Activated CD8-positive, alpha-beta memory T cell treated with anti-CD3 and anti-CD28 coated beads, Interleukin-2, amount 10 ng/mL, durations not matched to agents 7 days and 5 days (primary cell): ENCODE measurements at places on chromosomes 1 and 21. TPM values are rescaled to one million over a fixed set of nuclear protein-coding genes. Genes with fewer than 3 reads are reported as not detected.

The SH2D2A gene
- 157 TPM for total RNA-seq

The LCE1A gene
- not detected for total RNA-seq

The TEKT2 gene
- total RNA-seq = not detected

The SRSF11 gene
- 190 TPM for total RNA-seq

The S100A14 gene
- total RNA-seq = not detected

DNA sequence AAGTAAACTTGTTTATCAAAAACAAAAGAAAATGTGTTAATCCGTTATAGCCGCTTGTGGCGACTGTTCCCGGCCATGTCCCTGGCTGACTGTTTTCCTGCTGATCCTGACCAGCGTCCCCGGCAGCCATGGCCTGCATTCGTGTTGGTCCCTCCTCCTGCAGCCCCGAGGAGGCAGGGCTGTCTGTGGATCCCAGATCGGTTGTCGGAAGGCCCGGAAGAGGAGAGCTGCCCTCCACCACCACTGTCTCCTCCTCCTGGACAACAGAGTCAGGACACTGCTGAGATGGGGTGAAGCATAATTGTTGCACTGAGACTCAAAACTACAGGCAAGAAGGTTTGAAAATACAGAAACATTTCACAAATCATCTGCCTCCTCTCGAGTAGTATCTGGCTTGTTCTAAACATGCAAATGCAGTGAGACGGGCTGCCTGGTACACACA is 3.6 kb upstream of the MXRA8 start:
- no peak for DNase-seq

DNA sequence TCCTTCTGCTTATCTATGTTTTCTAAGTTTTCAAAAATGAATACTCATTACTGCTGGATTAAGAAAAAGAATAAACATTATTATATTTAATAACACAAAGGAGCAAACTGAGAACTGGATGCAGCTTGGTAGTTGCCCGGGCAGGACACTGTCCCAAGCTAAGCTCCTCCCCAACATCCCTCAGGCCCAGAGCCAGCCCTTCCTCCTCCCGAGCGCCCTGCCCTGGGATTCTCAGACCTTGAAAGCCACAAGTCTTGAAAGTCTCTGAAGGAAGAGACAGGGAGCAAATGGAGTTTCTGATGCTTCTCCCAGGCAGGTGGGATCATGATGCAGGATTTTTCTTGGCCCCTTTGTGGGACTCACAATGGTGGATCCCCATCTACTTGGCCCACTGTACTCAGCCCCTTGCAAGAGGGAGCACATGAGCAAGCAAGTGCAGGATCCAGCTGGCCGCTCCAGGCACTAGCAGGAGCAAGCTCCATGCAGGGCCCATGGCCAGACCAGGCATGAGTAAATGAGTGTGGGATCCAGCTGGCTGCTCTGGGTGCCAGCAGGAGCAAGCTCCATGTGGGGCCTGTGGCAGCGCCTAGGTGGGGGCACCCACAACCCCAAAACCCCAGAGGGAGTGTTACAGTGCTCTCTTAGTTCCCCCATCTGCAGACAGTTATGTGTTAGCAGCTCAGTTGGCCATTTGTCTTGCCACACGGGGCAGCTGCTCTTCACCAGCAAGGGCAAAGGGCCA is 32.1 kb upstream of the RAB4A start:
- no peak for DNase-seq

- no peak for DNase-seq
Measured at GRCh38 chr1:20037877-20038276, 32.1 kb upstream of the PLA2G5 start.

DNA sequence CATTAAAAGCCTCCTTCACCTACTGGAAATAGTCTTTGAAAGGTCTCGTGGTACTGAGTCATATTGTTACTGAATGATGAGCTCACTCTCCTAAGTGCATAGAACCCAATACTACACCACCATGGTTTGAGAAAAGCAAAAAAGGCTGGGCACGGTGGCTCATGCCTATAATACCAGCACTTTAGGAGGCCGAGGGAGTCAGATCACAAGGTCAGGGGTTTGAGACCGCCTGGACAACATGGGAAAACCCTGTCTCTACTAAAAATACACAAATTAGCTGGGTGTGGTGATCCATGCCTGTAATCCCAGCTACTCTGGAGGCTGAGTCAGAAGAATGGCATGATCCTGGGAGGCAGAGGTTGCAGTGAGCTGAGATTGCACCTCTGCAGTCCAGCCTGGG is 3.3 kb upstream of the HNRNPCL1 start:
- no peak for DNase-seq

GRCh38 chr1:226255380-226255779 is 31.9 kb downstream of the MIXL1 start:
- no peak for DNase-seq

DNA sequence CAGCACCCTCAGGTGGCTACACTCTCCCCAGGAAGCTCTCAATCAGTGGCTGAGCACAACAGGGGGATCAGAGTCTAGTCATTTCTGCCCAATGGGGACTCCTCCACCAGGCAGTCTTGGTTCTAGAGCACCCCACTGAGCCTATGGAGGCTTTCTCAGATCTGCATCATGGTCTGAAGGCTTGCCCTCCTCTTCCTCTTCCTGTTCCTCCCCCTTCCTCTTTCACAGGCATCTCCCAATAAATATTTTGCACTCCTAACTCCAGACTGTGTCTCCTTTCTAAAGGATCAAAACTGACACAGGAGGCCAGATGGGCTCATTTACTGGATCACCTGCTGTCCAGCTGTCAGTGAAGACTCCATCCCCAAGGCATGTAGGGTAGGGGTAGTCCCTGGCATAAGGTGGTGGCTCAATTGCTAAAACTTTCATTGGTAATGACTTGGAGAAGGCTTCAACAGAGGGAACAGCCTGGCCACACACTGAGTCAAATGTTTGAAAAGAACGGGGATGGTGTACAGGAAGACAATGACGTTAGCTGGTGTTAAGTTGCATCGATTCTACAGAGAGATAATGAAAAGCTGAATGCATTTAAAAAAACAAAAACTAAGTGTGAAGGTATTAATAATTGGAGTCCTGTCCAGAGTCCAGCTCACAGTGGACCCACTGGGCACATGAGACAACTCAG is 84.2 kb upstream of the SLC2A1 start:
- DNase-seq = no peak

DNA sequence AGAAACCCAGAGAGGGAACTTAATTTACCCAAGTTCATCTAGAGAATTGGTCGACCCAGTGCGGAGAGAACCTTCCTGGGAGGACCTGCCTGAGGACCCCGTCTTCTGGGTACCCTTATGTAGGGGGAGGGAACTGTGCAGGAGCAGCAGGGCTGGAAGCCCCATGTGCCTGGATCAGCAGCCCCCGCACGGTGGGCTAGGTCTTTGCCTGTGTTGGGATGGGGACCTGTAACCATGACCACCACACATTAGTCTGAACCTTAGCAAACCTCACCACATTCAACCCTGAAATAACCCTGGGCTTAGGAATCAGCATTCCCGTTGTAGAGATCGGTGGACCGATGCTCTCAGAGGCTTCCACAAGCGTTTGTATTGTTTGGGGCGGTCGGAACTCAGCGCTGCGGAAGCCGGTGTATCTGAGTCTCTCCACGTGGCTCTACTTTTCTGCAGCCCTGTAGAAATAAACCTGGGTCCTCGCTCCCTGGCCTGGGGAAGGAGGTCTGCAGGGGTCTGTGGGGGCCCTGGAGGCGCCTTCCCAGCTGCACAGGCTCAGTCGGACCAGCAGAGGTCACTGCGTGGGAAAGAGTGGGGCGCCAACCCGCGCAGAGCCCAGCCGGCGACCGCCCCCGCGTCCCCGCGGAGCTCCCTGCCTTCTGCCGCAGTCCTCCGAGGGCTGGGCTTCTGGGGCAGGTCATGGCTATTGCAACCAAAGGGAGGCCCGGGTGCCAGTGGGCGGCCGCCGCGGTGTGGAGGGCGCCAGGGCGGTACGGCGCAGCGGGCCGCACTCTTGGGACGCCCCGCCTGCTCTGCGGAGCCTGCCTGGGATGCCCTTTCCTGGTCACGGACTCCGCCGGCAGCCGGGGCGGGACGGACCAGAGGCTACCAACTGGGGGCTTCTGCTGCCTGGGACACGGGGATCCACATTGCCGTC is 36.2 kb upstream of the KCNA10 start:
- DNase-seq = peak; percentile 64

DNA sequence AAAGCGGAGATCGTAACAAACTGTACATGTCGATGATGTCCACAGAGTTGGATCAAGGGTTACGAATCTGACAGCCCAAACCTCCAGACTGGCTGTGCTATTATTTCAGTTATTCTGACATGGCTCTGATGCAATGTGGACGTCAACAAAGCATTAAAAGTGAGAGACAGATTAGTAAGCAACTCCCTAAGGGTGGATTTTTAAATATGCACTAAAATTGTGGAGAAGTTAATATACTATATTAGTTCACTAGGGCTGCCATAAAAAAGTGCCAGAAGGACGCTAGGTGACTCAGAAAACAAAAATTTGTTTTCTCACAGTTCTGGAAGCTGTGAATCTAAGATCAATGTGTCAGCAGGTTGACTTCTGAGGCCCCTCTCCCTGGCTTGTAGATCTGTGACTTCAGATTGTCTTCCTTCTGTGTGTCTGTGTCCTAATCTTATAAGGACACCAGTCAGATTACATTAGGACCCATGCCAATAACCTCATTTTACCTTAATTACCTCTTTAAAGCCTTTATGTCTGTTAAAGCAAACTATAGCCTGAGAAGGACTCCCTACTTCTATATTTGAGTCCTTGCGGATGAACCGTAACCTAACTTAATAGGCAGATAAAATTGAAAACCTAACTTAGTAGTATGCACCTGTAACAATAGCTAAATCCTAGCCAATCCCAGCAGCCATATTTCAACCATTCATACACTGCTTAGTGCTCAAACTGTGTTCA is 66.0 kb upstream of the BACH1 start:
- DNase-seq = no peak

DNA sequence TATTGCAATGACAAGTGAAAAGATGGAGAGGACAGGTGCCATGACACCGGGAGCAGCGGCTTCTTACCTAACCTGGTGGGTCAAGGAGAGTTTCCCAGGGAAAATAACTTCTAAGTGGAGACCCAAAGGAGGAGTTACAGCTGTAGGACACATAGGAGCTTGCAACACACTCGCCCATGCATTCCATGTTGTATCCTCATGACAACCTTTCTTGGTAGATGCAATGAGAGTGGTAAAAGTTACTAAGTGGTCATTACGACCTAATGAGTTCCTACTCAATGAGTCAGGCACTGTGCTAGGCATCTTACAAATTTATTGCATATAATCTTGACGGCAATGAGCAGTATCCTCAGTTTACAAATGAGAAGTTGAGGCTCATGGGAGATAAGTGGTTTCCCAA is 119.5 kb upstream of the HOOK1 start:
- no peak for DNase-seq

- no peak for DNase-seq
Measured at GRCh38 chr1:93670141-93670540, 11.5 kb downstream of the BCAR3 start.

DNA sequence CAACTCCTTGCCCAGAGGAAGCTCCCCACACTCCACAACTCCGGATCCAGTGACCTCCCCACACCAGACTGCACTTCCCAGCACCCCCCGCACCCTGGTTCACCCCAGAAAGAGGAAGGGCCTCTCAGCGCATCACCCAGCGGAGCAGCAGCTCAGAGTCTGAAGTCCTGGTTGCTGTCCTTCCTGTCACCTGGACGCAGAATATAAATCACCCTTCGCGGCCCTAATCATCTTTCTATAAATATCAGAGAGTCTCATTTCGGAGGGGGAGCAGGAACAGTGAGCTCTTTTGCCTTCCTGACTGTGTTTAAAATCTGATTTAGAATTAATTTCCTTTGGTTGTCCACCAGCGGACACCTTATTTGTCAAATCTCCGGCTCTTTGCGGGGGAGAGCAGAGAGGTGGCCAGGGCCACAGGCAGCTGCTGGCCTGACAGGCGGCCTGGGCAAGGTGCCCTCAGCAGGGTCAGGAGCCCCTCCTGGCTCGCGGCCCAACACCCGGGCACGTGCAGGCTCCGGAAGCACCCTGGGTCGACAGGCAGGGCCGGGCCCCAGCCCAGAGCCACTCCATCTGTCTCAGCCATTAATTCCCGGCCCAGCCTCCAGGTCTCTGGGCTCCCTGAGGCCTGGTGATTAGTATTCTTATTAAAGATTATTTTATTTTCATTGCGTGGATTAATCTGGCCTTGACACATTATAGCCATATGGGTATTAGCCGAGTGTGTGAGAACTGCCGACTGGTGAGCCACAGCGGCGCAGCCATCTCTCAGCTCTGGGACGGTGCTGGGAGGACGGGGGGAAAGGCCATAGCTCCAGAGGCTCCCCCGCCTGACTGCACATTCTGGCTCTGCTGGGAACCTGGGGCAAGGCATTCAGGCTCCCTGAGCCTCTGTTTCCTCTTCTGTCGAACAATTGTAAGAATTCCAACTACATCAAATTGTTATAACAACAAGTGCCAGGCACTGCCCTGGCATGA is 19.7 kb downstream of the EPHA8 start:
- no peak for DNase-seq

- peak; percentile 98 for DNase-seq
Measured at GRCh38 chr1:246566128-246566812, at the start of the genes CNST and TFB2M. Gene CNST, plus strand, starts transcription at chr1:246566456. Its CDS starts 25,107 bp downstream, at chr1:246591563. Gene TFB2M, minus strand, starts transcription at chr1:246566261. Its CDS starts 123 bp downstream, at chr1:246566138.

- no peak for DNase-seq
Measured at GRCh38 chr1:19467199-19468187, 17.8 kb downstream of the CAPZB start.

- DNase-seq = no peak
Measured at GRCh38 chr1:18938707-18939070, 17.8 kb downstream of the IFFO2 start.

DNA sequence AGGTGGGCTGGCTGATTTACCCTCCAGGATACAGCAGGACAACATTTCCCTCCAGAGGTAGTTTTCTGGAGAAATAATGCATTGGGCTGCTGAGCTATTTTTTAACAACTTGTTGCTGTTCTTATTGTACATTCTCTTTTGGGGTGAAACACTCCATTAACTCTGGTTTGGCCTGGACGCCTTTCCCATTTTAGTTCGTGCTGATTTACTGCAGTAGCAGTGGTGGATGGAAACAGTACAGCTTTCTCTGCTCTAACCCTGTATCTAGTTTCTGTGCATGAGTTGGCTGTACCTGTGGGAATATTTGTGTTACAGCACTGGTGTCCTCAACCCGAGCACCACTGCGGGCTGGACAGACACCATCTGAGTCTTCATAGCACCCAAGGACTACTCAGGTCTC is 325.3 kb downstream of the ASTN1 start:
- DNase-seq = no peak

DNA sequence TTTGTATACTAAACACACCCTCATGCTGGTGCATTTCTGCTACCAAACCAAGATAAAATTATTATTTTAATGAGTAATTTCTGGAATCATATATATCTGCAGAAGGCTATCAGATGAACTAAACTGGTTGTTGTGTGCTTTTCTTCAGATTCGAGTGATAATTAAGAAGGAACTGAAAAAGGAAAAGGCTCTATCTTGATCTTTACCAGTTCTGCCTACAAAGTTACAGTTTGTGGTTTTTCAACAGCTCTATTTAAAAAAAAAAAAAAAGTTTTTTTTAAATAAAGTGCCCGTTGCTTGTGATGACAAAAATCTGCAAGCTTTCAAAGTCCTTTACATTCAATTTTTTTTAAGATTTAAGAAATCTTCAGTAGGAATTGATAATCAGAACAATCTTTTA is 13.6 kb downstream of the DENND1B start:
- DNase-seq = no peak
